Upper lobe of right lung (tissue), 1 donor: ENCODE measurements at places on chromosomes 1 and 21. TPM values are rescaled to one million over a fixed set of nuclear protein-coding genes. Genes with fewer than 3 reads are reported as not detected.

DNA sequence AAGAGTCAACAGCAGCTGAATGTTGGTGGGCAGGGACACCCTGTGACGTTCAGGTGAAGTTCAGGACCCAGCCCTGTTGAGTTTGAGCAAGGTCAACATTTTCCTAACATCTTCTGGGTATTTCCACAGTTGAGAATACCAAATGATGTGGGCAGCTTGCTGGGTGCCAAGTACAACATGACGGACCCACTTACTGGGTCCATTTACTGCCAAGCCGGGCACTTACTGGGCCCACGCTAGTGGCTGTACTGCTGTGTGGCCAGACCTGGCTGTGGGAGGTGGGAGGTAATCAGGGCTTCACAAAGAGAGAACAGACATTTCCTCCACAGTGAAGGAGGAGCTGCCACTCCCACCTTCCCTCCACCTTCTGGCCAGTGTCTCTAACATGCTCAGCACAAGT lies 99.2 kb downstream of the PSMG1 start:
- DNase-seq, result no peak

DNA sequence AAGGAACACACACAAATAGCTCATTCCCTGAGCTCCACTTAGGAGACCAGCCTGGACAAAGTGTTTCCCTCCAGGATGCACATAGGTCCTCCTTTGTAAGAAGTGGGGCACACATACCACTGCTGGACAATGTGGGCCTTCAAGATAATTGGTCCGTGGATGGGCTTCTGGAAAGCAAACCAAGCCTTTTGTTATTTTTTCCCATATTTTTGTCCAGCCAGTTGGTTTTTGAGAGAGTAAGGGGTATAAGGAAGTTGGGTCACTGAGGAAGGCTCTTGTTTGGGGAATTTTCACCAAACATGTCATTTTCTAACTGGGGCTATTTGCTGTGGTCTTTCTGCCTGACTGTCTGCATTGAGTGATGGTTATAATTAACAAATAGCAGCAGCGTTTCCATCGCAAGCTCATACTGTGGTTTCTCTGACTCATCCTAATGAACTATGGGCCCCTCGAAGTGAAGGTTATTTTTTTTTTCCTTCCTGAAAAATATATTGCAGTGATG lies 306.3 kb upstream of the DUSP10 start:
- DNase-seq, result no peak

Gene LCE1F
- total RNA-seq, result not detected

GRCh38 chr1:42924851-42925760 lies 33.6 kb downstream of the SLC2A1 start:
- DNase-seq, result no peak

DNA sequence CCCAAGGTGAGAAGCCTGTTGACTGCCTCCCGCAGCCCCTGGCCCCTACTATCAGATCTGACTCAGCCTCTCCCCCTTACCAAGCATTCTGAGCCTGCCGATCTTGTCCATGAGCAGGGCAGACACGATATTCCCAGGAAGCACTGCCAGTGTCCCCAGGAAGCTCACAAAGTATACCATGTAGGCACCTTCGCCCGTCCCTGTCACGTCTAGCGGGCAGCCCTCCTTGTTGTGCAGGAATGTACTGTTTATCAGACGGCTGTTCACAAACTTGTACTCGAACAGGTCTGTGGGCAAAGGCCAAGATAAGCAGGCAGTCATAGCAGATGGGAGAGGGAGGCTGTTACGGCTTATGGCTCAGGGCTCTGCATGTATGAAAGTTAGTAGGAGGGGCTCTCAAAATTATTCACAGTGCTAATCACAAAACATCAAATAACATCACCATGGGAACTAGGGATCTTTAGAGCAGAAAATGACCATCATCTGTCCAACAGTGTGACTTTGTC lies 7.3 kb downstream of the BOLA1 start:
- no peak for DNase-seq

DNA sequence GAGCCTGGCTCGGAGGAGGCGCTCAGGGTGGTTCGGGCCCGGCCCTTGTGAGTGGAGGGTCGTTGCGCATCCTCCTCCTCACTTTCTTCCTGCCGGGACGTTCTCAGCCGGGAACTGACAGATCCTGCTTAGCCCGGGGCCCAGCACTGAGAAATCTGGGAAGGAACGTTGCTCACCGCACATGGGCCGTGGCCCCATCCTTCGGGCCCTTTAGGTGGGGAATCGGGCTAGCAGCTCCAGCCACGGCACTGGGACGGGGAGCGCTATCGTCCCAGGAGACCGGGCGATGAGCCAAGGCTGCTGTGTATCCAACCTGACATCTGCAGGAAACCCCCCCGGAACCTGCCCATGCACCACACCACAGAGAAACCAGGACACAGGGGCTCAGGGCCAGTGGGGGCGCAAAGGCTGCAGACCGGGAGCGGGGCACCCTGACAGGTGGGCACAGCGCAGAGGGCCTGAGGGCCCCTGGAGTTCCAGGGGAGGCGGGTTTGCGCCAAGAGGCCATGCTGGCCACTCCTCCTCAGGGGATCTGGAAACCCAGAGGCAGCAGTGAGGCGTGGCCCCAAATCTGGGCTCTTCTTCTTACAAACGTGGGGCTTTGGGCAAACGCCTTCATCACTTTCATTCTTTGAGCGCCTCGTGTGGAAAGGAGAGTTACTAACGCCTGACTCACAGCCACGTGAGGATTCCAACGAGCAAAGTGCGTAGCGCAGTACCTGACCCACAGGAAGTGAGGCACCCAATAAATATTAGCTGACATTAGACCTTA lies at the start of gene SH2D5:
TSS of gene SH2D5 (minus strand) at position 116 of the 772 bp plus-strand sequence. CDS start 4,659 bp downstream, outside the sequence.
- DNase-seq, result peak; percentile 80

GRCh38 chr1:12166834-12167492 lies at the start of gene TNFRSF1B:
Gene TNFRSF1B, plus strand, starts transcription at chr1:12166991. Its CDS starts 101 bp downstream, at chr1:12167092.
- peak; percentile 88 for DNase-seq

DNA sequence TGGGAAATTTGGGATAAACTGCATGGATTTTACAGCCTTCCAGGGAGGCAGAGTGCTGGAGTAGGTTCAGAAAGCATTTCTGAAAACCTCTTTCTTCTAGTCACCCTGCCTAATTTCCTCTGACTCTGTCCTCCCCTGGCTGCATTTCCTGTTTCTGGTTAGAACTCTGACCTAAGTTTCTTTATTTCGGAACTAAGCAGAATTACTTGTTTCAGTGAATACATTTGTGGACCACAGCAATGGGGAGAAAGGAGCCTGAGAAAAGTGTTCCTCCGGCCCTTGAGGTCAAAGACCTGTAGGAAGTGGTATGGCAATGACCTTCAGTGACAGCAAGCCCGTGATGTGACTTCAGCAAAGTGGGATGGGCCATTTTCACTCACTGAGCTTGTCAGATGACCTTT lies 173.4 kb upstream of the RUNX1 start:
- no peak for DNase-seq

- DNase-seq, result no peak
These were observed 3.4 kb downstream of the JUN start for GRCh38 chr1:58780411-58780810.

Gene PPP1R8
- 33.0 TPM for total RNA-seq

Gene OLFML2B
- 17.5 TPM for total RNA-seq

Gene RHD
- not detected for total RNA-seq

Gene SHE
- total RNA-seq, result 48.3 TPM

GRCh38 chr1:2642131-2642559 lies 9.3 kb upstream of the MMEL1 start:
- DNase-seq, result peak; percentile 63

GRCh38 chr1:87665151-87665550 lies 336.5 kb downstream of the LMO4 start:
- DNase-seq, result no peak

Gene PWP2
- total RNA-seq, result 9.9 TPM

DNA sequence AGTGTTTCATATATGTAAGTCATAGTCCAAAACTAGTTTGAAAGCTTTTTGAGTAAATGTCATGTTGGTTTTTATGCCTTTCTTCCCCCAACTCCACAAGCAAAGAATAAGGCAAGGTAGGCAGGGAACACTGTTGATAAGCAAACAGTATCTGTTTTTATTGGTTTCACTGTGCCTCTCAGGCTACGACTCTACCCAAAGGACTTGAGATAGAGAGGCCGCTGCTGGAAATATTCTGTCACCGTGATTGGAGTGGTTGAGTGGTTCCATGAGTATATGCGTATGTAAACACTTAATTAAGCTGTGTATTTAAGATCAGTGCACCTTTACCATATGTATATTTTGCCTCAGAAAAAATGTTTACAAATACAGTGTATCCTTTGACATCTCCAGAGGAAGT lies 138.1 kb upstream of the KIF26B start:
- DNase-seq, result no peak

DNA sequence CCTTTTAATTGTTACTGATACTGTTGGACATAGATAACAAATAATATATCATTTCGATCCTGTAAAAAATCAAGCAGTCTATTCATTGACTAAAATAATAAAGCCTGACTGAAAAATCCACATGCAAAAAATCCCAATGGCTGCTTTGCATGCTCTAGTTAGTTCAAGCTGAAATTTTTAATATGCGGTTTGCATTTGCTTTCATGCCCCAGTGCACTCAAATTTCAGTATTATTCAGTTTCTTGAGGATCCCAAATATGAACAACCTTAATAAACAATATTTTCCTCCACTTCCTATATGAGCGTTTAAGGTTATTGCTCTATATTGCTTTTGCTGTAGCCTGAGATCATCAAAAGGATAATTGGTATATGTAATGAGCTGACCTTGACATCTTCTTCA lies 75.1 kb upstream of the DPH5 start:
- no peak for DNase-seq

DNA sequence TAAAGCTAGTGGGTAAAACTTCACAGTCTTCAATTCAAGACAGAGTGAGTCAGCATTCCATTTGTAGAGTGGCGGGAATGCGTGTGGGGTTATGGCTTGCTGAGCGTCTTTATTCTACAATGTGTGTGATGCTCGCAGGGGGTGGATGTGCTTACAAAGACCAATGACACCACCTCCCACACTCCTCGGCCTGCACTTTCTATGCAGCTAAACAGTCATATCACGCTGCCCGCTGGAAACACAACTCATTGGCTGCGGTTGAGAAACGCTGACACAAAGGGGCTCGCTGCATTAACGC lies 298.5 kb downstream of the PCP4 start:
- no peak for DNase-seq

DNA sequence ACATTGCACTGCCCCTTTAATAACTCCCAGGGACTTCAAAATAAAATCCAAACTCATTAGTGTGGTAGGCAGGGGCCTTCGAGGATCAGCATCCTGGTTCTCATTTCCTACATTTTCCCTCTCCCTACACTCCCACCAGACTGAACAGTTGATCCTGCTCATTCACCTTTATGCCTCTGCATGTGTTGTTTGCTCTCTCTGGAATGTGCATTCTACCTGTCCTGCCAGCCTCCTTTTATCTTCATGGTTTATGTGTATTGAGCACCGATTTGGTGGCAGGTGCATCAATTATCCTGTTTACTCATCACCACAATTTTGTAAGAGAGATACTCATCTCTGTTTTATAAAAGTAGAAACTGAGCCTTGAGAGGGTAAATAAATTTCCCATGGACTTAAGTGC lies 125.0 kb downstream of the ADSS2 start:
- no peak for DNase-seq

- peak; percentile 65 for DNase-seq
These were observed 25.5 kb downstream of the PCSK9 start for GRCh38 chr1:55064861-55065263.

DNA sequence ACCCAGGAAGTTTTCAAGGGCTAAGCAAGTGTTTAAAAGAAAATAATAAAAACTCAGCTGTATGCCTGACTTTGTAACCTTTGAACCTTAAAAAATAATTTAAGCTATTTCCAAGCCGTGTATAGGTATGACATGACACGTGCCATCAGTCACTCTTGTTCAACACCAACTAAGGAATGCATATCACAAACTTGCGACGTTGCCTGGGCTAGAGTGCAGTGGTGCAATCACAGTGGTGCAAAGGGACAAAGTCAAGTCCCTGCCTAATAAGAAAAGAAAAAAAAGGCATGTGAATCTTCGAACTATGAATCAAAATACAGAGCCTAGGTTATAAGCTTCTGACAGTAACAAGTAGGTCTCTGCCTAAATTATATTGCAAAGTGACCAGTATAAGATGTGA lies 79.2 kb downstream of the SMYD2 start:
- no peak for DNase-seq

Gene CNIH3
- total RNA-seq, result 4.8 TPM

DNA sequence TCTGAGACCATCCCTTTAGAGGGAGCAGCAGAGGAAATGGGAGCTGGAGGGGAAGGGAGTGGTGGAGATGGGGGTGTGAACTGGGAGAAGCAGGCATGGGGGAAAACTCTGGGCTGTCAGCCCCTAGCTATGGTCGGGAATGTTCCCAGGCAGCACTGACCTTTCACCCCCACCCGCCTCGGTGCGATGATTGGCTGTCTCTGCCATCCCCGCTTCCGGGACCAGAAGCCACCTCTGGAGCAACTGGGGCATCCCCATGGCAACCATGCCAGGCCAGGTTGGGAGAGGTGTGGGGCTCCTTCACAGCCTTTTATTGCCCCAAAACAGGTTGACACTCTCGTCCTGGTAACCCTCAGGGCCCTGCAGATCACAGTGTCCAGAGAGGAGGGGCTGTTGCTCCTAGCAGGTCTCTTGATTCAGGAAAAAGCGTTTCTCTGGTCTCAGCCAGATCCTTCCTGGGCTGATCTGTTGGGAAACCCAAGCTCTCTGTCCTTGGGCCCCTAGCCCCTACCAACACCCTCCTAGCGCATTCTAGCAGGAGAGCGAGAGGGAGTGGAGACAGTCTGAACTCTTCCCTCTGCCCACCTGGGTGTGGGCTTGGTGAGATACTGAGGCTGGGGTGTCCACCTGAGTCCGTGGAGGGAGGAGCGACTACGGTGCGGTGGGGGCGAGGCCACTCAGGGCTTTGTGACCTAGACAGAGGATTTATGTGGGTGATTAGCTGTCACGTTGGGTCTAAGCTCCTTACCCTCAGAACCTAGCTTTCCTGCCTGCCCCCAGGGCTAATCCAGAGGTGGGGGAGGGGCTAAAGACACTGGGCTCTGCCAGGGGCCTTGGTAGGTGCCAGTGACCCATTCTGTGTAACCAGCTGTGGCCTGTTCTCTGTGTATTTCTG lies 12.2 kb upstream of the SLC6A9 start:
- DNase-seq, result no peak

GRCh38 chr1:185598332-185598731 lies 135.9 kb upstream of the HMCN1 start:
- no peak for DNase-seq

Gene KCNJ6
- total RNA-seq, result 0.06 TPM

Gene MYOG
- not detected for total RNA-seq

- DNase-seq, result no peak
These were observed 13.3 kb downstream of the HSF2BP start for GRCh38 chr21:43645976-43646375.

Gene SH3D21
- 10.2 TPM for total RNA-seq

DNA sequence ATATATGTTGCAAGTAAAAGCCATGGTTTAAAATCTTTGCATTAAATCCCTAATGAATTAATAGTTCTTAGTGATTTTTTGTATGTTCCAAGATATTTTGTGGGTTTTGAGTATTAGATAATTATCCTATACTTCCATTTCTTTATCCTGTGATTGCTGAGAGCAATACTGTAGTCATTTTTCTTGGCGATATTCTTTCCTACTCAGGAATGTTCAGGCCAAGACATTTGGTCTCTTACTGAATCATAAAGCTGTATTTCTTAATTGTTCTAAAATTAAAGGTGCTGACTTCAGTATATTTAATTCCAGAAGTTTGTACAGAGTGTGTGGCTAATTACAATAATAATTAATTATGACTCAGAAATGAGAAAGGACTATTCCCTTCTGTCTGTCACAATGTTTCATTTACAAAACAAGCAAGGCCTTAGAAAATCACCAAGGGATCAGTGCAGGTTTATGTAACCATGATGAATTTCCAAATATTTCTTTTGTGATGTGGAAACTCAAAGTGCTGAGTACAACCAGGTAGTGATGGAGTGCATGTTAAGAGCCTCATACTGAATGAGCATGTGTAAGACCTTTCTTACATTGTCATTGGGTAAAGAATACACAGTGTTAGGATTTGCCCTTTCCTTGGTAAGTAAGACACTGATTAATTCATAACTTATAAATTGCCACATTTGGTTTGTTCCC lies 161.2 kb downstream of the HMCN1 start:
- DNase-seq, result no peak
